ENCODE measurements at places on chromosomes 11 and 22.

DNA sequence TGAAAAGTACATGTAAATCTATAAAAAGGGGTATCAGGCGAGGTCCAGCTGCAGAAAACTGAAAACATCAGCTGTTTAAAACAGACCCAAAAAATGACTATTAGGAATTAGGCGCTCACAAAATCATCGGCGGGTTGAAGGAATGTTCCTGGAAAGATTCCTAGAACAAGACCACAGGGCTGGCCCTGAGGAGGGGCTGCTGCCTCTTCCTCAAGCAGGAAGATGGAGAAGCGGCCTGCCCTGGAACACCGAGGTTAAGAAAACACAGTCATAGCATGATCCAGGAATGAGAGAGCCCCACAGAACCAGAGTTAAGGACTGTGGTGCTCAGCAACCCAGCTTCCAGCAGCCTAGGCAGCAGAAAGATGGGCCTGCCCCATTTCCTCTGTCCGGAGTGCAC is 78.4 kb downstream of the C11orf91 start:
- no peak for DNase-seq

DNA sequence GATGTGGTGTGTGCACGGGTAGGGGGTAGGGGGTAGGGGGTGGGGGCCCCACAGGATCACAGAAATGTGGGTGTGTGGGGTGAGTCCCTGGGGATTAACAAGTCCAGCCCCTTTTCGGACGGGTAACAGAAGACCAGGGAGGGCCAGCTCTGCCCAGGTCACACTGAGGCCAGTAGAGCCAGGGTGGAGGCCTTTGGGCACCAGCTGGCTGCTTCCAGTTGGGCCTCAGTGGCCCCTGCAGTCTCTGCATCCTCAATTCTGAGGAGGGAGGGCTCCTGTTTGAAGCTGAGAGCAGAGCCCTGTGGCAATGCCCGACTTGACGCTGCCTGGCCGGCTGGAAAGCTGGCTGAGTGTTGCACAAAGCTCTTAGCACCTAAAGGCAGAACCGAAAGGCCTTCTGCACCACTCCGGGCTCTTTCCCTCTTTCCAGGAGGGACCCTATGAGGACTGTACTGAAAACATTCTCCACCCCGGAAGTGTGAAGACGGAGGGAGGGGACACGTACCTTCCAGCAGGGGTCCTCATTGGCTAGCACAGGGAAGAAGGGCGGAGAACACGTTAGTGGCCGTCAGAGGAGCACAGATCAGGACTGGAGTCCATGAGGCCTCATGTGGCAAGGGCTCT is 120.4 kb downstream of the PHF21B start:
- DNase-seq: no peak

DNA sequence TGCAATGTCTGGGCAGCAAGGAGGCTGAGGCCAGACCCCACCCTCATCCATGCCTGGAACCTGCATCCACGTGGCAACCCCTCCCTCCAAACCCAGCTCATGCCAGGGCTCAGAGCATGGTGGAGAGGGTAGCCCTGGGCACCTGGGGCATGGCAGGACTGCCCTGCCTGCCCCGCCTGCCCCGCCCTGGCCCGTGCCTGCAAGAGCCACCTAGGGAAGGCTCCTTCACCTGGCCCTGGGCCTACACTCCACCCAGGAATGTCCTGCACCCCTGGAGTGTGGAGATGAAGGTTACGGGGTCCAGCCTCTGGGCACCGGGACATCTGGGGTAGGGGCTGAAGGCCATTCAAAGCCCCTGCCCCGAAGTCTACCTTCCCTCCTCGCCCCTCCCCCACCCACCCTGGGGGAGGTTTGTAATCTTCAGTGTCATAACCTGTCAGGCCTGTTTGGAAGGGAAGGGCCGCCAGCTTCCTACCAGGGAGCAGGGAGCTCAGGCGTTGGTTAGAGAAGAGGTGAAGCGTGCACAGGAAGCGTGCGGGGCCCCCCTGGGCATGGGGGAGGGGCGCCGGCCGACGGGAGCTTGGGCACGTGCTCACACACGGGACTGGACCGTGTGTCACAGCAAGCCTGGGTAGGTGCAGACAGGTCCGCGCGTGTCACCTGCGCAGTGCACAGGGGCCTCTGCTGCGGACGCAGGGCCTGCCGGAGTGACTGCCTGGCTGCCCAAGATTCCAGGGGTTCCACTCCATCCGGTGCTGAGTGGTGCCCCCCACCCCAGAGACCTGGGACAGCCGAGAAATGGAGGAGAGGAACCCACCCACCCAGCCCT is 30.7 kb upstream of the TH start:
- DNase-seq: no peak

DNA sequence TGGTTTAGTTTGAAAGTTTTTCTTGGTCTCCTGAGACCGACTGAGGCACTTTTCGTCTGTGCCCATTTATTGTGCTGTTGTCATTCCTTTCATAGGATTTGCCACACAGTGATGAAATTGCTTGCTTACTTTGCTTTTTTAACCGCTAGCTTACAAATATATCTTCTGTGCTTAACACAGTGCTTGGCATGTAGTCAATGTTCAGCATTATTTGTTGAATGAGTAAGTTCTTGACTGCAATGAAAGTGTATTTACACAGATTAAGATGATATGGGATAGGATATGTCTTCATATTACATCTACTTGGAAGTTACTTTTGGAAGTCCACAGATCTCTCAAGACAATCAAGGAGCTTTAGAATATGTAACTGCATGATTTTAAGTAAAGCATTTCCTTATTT is 91.2 kb downstream of the GRIA4 start:
- no peak for DNase-seq

DNA sequence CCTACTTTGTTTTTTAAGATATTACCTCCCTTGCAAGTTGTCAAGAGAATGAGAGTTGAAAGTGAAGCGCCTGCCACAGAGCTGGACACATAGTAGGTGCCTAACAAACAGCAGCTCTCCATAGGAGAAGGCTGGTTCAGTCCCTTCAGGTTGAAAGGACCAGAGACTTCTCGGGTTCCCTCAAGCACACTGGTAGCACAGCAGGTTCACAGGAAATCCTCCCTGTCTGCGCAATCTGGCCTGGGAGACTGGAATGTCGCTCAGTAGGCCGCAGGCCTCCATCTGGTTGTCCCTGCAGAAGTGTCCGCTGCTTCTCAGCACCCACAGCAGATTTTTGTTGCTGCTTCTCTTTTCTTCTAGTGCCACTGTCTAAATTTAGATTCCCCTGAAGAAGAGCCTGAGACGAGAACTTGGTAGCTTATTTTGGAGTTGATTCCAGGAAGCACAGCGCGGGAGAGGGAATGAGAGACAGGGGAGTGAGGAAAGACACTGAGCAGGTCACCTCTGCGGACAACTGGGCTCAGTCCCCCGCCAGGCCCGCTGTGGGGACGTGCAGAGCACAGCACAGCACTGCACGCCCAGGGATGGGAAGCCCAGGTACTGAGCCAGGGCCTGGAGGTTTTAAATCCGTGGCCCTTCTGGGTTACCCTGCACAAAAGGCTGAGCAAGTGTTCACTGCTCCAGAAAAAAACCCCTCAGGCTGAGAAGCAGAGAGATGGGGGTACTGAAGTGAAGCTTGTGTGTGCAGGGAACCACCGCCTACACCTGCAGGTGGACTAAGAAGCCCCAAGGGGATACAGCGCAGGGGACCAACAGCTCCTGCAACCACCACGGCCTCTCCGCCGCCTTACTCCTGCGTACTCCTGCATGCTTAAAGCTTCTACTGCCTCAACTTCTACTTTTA is 31.6 kb downstream of the RBX1 start:
- no peak for DNase-seq

- no peak for DNase-seq
Measured at GRCh38 chr11:72411623-72412419, 22.5 kb downstream of the CLPB start.

GRCh38 chr11:83020942-83021779 is 50.5 kb downstream of the RAB30 start:
- no peak for DNase-seq

- no peak for DNase-seq
Measured at GRCh38 chr11:74487875-74488274, 5.6 kb downstream of the LIPT2 start.

DNA sequence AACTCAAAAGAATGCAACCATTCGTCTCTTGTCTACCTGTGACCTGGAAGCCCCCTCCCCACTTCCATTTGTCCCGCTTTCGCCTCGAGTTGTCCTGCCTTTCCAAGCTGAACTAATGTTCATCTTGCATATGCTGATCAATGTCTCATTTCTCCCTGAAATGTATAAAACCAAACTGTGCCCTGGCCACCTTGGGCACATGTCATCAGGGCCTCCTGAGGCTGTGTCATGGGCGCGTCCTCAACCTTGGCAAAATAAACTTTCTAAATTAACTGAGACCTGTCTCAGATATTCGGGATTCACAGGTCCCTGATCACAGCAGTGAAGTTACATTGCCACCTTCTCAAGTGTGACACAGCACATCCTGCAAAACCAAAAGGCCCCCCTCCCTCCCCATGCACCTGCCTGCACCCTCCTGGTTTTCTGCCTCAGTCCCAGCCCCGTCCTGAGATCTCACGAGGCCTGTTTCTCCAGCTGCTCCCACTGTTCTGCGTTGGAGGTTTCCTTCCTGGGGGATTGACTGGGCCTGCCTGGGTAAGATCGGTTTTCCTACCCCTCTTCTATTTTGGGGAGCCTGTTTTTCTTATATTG is 1328.7 kb downstream of the TBC1D22A start:
- DNase-seq: no peak

DNA sequence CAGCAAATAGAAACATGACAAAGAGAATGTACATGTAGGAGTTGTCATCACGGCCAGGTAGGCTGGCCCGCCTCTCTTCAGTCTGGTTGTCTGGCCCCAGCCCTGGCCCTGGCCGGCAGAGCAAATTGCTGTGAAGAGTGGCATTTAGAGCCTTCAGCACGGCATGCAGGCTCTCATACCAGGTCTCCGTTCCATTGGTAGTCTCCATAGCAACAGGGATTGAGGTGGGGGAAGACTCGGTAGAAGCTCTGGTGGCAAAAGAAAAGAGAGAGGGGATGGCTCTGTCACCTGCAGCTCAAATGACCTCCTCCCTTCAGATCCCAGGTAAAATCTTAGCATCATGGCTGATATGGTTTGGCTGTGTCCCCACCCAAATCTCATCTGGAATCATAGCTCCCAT is 10.0 kb downstream of the KCNE3 start:
- DNase-seq: no peak

- no peak for DNase-seq
Measured at GRCh38 chr11:133823211-133823610, 22.1 kb downstream of the SPATA19 start.

GRCh38 chr22:46578824-46579561 is 41.2 kb upstream of the GRAMD4 start:
- DNase-seq: no peak

DNA sequence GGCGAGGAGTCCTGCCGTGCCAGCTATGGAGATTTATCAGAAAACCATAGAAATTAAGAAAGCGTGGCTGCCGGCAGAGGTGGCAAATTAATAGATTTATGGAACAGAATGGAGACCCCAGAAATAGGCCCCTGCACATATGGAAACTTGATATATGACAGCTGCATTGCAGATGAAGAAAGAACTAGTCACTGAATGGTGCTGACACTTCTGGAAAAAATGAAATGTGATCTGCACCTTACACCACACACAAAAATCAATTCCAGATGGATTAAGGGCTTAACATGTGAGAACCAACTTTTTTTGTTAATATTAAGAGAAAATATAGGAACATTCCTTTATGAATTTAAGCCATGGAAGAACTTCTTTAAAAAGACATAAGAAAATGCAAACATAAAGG is 40.3 kb upstream of the TSKU start:
- no peak for DNase-seq

DNA sequence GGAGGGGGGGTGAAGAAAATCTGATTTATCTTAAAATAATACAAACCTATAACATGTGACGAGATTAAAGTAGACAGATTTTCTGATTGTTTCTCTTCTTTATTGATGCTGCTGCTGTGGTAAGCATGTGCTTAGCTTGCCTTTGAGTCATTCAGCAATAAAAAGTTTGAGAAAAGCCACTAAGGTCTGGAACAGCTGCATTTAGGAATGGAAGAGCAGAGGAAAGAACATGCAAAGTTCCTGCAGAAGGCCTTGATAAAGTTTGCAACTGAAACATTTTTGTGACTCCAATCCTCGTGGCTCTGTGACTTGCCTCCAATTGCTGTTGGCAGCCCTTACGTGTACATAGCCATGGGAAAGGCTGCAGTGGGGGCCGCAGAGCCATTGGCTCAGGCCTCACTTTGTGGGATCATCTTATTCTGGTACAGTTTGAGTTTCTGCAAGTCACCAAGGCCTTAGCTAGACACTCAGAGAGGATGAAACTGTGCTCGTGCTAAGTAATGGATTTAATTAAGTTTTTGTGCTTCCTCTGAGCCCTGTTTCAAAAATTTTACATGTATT is 370.2 kb downstream of the AASDHPPT start:
- no peak for DNase-seq

- DNase-seq: no peak
Measured at GRCh38 chr22:41782751-41783150, 17.7 kb upstream of the CCDC134 start.

DNA sequence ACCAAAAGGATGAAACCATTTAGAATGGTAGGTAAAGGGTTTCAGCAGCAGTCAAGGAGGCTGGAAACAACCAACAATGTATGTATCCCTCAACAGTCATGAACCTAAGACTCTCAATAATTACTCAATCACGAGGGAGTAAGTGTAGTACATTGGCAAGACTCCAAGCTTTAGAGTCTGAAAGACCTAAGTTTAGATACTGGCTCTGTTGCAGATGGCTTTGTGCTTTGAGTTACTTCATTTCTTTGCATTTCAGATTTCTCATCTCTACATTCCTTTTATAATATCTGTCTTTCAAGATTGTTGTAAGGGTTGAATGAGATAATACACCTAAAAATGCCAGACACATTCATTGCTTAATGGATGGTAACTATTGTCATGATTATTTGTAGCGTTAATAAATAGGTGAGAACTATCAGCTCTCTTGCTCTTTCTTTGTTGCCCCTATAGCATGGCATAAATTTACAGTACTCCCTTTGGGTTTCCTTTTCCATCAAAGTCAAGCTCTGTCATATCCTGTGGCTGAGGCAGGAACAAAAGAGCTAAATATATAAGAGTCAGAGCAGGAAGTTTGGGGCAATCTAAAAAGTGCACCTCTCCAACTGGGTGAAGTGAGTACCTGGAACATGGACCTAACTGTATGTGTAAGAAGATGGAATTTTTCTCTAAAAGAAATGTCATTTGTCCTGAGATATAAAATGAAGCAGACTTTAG is 228.2 kb upstream of the ZC3H12C start:
- DNase-seq: peak; percentile 7

GRCh38 chr11:104094576-104094975 is 58.1 kb downstream of the DDI1 start:
- DNase-seq: no peak

DNA sequence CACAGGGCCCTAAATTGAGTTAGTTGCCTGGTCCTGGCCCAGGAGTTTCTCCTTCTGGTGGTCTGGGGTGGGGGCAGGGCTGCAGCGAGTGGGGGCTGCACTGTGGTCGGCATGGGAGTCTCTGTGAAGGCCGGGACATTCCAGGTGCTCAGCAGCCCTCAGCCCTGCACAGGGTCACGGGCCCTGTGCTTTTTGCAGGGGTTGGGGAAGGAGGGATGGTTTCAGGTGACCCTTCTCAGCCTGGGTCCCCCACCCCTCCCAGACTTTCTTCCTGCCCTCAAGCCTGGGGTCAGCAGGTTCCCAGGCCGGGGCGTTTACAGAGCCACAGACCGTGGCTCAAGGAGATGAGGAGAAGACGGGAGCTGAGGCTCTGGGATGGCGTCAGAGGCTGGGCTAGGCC is 7.8 kb downstream of the EMID1 start:
- DNase-seq: no peak
